Effector CD4-positive, alpha-beta T cell (primary cell): ENCODE measurements at places on chromosomes 7 and 10.

DNA sequence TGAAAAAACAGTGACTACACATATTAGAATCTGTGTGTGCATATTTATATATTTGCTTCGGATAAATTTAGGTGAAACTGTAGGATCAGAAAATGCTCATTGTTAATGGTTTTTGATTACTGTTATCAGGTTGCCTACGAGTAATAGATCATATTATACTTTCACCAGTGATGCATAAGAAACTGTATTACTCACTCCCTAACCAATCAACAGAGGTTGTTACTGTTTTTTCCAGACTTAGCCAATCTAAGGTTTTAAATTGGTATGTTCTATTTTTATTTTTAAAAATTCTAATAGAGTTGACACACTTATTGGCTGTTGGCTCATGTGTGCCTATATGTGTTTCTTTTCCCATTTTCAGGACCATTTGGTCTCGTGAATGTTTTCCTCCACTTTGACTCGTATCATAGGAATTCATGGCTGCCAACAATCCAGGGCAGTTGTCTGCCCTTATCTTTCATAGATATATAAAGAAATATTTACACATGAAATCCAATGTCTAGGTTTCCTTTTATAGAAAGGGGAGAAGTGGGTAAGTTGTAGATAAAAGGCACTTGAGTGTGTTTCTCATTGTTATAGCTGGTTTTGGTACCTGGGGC, 59.2 kb downstream of the ANLN start:
- no peak for DNase-seq

DNA sequence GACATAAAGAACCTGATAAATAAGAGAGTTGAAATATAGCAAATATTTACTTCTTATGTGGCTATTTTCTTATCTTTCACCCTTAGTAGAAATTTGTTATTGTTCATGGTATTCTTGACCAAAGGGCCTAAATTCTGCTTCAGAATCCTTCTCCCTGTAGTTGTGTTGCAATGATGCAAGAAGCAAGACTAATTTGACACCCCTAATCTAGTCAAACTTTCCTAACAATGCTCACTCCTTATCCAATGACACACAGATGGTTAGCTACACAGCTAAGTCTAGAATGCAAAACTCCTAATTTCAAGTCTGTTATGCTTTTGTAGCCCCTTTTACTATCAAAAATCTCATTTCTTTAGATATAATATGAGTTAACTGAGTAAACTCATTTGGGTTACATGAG, 56.1 kb downstream of the TWIST1 start:
- no peak for DNase-seq

GRCh38 chr7:43586251-43586900, 3.5 kb downstream of the STK17A start:
- no peak for DNase-seq

DNA sequence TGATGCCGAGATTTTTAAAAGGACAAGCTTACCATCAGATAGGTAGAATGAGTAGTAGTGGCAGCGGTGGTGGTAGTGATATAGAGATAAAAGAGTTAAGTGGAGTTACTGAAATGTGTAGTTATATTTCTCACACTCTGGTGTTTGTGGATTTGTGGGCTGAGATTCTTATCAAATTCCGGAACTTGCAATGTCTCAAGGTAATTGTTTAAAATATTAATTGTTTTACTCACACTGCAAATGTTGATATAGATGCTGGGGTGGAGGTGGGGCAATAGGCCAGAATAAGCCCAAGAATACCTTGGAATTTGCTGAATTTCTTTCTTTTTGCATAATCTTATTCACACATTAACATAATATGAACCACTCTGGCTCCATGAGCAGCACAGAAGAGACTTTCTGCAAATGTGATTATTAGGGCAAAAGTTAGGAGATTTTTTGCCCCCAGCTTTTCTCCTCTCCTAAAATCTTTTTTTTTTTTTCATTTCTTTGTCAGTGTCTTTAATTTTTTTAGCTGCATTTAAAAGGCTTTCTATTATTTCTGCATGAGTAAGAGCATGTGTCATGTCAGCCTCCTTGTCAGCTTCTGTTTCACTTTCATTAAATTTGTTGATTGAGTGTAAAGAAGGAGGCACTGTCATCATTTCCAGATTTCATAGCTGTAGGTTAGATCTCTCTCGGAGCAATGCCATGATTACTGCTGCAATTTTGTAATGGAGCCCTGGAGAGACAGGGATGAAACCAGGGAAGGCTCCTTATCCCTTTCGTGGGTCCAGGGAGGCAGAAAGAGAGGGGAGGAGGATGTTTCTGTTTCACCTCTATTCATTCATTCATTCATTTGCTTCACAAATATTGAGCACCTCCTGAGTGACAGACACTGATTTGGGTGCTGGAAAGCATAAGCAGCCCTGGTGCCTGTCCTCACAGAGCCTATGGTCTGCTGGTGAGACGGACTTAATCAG, 13.1 kb upstream of the SGMS1 start:
- DNase-seq, result no peak

- DNase-seq, result no peak
Measured at GRCh38 chr10:19999431-19999830, 183.2 kb downstream of the PLXDC2 start.

DNA sequence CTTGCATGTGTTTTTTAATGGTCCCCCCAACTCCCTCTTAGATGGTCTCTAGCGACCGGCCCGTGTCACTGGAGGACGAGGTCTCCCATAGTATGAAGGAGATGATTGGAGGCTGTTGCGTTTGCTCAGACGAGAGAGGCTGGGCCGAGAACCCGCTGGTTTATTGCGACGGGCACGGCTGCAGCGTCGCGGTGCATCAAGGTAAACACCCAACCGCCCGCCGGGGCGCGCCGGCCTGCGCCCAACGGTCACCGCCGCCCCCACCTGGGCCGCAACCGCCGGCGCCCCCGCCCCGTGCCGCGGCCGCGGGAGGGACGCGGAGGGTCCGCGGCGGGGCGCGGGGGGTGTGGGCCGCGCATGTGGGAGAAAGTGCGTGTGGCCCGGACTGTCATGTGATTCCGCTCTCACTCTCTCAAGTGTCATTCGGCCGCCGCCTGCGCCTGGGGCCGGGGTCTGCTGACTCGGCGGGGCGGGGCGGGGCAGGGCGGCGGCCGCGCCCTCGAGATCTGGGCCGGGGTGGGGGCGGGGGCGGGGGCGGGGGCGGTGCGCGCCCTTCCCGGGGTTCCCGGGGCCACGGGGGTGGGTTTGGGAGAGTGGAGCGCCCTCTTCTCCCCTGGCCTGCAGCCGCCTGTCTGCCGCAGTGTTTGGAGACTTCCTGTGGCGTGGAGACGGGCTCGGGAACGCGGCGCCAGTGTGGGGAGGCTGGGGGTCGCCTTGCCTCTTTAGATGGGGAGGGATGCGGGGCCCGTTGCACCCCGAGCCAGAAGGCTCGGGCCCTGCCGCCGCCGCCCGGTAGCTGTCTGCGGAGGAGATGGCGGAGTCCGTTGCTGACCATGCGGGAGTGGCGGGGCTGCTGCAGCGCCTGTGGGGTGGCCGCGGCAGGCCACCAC, 817 bp downstream of the MLLT10 start:
- DNase-seq, result peak; percentile 50

GRCh38 chr10:93629647-93630305, 17.4 kb downstream of the PDE6C start:
- DNase-seq, result no peak

GRCh38 chr7:1458683-1459511, at the start of gene MICALL2:
Gene MICALL2, minus strand, starts transcription at chr7:1459470. Its CDS starts 144 bp downstream, at chr7:1459326.
- peak; percentile 20 for DNase-seq

DNA sequence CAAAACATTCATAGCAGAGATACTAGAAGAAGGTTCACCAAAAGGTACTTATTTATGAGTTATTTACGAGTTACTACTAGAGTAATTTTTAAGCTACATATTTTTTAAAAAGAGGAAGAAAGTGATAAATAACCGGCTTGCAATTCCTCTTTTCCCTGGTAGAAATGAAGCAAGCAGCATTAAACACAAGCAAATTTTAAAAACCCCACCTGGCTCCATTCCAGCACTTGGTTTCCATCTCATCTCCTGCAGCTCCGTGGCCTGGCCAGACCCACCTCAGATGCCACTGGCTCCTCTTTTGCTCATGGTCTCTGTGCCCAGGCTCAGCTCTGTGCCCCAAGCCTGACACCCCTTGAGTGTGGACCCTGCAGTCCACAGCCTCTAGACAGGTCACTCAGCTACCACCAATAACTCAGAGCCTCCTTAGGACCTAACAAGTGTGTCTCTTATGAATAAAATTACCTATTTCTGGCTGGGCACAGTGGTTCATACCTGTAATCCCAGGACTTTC, 479.5 kb downstream of the TNS3 start:
- no peak for DNase-seq

DNA sequence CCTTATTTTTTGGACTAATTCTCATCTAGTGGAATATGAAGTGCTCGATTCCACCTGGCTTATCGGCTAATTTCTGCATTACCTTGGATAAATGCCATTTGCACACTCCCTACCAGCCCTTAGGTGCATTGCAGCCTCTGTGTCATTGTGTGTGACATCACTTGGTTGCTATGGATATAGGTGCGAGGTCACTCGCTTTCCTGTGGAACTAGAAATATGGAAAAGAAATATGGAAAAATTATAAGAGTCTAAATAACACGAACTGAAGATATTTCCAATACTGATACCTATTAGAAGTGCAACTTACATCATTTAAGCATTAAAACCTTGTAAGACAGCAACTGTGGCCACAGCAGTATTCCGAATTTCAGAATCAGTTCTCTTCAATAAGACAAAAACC, 2.0 kb downstream of the YWHAG start:
- DNase-seq, result no peak
